ENCODE measurements at places on chromosomes 5 and 9. TPM values are rescaled to one million over a fixed set of nuclear protein-coding genes. Genes with fewer than 3 reads are reported as not detected.

GRCh38 chr5:58484505-58484904 is 6.7 kb upstream of the GAPT start:
- no peak for DNase-seq

GRCh38 chr5:114912189-114912920 is 257.4 kb downstream of the TRIM36 start:
- DNase-seq, result no peak

DNA sequence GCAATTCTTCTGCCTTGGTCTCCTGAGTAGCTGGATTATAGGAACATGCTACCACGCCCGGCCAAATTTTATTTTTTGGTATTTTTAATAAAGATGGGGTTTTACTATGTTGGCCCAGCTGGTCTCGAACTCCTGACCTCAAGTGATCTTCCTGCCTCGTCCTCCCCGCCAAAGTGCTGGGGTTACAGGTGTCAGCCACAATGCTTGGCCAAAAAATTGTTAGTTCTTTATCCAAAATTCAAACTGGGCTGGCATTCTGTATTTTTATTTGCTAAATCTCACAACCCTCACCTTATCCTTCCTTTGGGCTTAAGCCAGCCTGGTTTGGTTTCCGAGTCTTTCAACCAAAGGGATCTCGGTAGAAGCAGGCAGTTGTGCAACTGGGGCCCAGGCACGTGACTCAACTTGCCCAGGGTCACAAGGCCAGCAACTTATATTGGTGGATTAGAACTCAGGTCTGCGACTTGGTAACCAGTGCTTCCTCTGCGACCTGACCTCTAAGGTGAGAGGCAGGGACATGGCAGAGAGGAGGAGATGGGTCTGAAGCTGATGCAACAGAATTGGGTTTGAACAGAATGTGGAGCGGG is 26.5 kb upstream of the BOD1 start:
- DNase-seq, result no peak

DNA sequence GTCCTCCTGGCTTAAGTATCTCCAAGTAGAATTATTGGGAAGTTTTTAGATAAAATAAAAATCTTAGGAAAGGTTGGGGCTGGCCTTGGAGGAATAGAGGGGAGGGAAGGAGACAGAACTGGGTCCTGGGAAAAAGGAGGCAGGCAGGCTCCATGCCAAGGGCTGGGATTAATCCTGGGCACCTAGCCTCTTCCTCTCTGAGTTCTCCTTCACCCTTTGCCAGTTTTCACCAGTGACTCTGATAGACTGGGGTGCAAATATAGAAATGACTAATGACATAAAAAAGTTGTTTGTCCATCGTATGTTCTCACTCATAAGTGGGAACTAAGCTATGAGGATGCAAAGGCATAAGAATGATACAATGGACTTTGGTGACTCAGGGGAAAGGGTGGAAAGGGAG is 81.9 kb downstream of the RMI1 start:
- no peak for DNase-seq

- no peak for DNase-seq
Measured at GRCh38 chr5:127101533-127101932, 28.2 kb upstream of the C5orf63 start.

- DNase-seq, result no peak
Measured at GRCh38 chr9:25935188-25935587, 256.9 kb upstream of the TUSC1 start.

GRCh38 chr5:41869724-41870626 is at the start of gene OXCT1:
TSS of gene OXCT1 (minus strand) at chr5:41870425. CDS start at chr5:41870358, 67 bp downstream.
- DNase-seq, result peak; percentile 29

- DNase-seq, result peak; percentile 86
Measured at GRCh38 chr5:30765227-30765626, 428.3 kb upstream of the CDH6 start.

DNA sequence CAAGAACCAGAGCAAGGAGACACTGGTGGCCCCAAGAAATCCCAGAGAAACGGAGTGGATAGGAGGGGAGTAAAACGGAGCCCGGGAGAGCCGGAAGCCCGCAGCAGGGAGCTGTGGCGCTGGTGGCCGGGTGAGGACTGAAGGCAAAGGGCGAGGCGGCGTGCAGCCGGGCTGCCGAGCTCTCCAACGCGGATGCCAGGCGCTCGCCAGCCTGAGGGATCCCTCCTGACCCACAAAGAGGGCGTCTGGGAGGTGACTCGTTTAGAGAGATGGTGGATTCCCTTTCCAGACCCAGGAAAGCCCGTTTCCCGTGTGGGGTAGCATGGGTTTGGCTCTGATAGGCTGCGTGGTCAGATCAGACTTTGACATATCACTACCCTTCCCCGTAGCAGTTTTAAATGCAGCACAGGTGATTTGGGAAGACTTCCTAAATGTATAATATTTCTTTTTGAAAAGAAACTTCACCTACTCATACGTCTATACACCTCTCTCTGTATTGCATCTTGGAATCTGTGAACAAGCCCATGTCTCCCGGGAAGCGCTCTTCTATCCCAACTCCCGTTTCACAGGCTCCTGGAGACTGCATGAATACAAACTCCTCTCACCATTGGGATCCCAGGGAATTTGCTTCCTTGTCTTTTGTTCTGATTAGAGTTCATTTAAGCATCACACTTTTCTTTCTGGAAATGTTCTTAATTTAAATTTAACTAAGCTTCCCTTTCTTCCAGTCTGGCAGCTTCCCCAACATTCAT is 158.1 kb downstream of the C9orf152 start:
- no peak for DNase-seq

DNA sequence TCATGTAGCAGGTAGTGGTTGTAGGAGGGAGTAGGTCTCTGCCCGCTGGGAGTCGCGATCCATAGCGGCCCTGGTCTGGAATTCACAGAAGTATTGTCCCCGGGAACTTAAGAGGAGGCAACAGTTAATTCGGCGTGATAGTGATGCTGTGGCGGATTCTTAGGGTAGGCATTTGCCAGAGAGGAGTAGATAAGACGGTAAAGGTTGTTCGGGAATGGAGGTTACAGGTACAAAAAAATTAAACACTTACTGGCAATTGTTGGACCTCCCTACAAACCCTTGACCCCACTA is 679 bp downstream of the SMC5 start:
- DNase-seq, result no peak

- DNase-seq, result no peak
Measured at GRCh38 chr9:88527618-88528017, 7.4 kb upstream of the NXNL2 start.

The RORB gene
- not detected for total RNA-seq

The WDR31 gene
- total RNA-seq, result 1.9 TPM

The ZNF454 gene
- 0.69 TPM for total RNA-seq
